ENCODE measurements at places on chromosomes 11 and 22.

- no peak for DNase-seq
These were observed 49.7 kb upstream of the EIF3D start for GRCh38 chr22:36578619-36579018.

- DNase-seq = no peak
These were observed 5.5 kb upstream of the FAM111A start for GRCh38 chr11:59137190-59137589.

- no peak for DNase-seq
These were observed 14.6 kb downstream of the PPP6R2 start for GRCh38 chr22:50357756-50358155.

DNA sequence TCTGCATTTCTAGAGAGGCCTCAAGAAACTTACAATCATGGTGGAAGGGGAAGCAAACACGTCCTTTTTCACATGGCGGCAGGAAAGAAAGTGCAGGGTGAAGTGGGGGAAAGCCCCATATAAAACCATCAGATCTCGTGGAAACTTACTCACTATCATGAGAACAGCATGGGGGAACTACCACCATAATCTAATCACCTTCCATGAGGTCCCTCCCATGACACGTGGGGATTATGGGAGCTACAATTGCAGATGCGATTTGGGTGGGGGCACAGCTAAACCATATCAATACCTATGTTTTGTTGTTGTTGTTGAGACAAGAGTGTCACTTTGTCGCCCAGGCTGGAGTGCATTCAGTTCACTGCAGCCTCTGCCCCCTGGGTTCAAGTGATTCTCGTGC lies 29.9 kb downstream of the SFI1 start:
- DNase-seq = no peak

DNA sequence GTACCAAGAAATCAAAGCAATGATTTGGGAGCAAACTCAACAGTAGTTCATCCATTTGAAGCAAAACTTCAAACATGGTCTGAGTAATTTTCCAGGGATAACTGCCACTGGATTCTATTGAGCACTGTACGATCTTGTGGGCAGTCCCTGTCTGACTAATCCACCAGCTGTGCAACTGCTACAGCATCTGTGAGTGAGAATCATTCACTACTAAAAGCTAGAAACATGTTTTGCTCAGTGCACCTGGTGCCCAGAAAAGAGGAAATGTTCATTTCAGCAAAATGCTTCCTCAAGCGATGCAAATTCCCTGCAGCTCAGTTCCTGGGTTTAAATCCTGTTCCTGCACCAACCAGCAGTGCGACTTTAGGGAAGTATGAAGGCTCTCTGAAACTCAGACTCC lies 1077.9 kb downstream of the DLG2 start:
- no peak for DNase-seq

- no peak for DNase-seq
These were observed 142.9 kb downstream of the SPON1 start for GRCh38 chr11:14105446-14105845.

Measured in NCI-H187 (cell line).